ENCODE measurements at places on chromosomes 7 and 10. TPM values are rescaled to one million over a fixed set of nuclear protein-coding genes. Genes with fewer than 3 reads are reported as not detected.

DNA sequence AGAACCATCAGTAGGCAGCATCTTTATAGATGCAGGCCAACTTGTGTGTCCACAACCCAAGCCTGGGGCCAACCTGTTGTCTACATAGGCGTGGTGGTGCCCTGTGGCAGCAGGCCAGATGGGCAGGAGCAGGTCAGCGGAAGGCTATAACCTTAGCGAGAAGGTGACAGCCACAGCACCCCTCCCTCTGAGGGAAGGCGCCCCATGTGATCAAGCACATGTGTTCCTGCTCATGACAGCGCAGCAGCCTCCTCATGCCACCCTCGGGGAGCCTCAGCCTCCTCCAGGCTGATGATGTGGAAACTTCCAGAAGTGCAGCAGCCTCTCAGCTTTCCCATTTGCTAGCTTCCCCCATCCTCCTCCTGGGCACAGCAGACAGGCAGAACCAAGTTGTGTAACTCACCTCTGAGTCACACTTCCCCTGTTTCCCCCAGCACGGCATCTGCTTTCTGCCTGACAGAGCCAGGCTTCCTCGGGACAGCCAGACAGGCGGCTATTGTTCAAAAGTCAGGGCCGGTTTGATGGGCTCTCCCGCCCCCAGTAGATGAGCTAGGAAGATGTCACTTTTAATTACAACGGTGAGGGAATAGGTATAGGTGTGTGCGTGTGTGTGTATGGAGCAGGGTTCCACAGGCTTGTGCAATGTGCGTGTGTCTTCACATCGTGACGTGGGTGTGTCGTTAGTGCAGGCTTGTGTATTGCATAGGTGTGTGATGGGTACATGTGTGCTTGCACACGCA is 312.0 kb upstream of the ZMIZ1 start:
- peak; percentile 5 for DNase-seq

DNA sequence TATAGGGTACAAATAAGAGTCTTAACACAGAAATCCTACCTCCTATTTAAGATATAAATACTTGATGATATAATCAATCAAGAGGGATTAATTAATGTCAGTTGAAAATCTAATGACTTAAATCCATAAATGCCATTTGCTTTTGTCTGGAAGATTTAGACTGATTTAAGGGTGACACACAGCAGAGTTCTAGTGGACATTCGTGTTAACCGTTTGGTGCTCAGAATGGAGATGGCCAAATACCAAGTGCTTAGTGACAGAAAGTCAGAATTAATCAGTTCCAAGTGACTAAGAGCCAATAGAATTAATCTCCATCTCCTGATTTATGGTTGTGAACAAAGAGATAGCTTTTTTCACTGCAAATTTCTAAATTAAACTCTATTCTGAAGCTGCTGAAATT is 36.2 kb downstream of the NAMPT start:
- DNase-seq = no peak

GRCh38 chr10:113108948-113109347 is 158.9 kb downstream of the TCF7L2 start:
- DNase-seq = no peak

DNA sequence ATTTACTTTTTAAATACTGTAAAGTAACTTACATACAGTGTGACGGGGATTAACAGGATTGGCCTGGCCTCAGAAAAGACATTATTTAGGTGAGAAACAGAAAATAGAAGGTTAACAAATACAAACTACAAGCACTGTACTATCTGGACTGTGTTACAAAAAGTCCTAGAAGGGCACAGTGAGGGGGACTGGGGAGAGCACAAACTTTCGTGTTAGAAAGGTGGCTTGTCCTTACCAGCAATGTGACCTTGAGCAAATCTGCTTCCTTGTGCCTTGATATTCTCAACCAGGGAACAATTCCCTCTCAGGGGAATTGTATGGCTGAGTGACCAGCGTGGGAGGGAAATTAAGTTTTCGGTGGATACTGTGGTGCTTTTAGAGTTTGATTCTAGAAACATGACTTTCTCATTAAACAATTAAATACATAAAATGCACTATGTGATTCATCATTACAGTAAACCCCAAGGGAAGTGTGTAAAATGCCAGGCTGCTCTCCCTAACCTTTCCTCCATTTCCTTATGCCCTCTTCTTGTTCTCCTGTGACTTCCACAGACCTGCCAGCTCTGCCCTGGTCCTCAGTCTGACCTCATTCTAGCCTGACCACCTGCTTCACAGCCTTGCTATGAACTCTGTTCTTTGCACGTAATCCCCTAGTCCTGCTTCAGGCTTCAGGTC is 57.7 kb downstream of the OSBPL3 start:
- DNase-seq = no peak

DNA sequence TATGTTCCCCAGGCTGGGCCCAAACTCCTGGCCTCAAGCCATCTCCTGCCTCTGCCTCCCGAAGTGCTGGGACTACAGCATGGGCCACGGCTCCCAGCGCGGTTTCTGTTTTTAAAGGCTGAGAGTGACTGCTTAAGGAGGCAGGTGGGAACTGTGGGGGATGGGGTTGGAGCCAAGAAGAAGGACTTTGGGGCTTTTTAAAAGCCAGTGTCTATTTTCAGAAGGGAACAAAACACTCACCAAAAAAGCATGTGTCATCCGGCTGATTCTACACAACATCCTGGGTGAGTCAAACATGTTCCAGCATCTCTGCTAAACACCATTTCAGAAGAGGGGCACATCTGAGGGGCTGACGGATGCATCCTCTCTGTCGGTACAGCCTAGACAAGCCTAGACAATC is 824.5 kb downstream of the TYW1 start:
- DNase-seq = peak; percentile 76

GRCh38 chr7:139595806-139596205 is 72.3 kb downstream of the CLEC2L start:
- no peak for DNase-seq

DNA sequence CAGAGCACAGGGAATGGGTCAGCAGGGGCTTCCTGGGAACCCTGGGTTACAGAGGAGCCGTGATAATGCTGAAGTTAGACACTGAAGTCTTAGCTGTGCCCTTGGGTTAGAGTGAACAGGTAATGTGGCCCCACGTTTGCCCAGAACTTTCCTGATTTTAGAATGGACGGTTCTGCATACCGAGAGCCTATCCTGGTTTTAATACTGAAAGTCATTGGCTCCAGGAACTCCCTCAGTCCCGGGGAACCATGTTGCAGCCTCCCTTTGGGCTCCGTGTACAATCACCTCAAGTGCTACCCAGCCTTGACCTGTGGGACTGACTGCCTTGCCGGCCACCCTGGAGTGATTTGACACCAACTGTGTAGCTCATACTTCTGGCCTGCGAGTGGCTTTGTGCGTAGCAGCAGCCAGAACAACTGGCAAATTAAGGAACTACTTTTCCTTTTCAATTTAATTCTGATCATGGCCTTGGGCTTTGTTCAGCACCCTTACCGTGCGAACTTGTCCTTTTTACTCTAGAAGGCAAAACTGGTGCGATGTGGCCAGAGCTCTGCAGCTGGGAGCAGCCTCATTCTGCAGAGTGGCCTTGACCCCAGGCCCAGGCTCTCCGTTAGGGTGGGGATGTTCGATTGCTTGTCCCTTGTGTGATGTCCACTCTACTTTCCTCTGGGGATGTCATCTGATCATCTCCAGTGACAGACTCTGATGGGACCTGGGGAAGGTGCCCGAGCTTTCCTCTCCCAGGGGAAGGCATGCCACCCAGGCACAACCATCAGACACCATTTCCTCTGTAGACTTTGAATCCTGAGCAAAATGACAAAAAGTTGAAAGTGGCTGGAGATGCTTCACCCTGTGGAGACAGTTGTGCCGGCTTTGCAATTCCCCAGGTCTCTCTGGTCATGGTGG is 265.9 kb downstream of the GLRX3 start:
- no peak for DNase-seq

- DNase-seq = no peak
Observed at GRCh38 chr7:104855861-104856260, 158.1 kb upstream of the KMT2E start.

- DNase-seq = no peak
Observed at GRCh38 chr10:44353128-44353390, 31.8 kb downstream of the CXCL12 start.

DNA sequence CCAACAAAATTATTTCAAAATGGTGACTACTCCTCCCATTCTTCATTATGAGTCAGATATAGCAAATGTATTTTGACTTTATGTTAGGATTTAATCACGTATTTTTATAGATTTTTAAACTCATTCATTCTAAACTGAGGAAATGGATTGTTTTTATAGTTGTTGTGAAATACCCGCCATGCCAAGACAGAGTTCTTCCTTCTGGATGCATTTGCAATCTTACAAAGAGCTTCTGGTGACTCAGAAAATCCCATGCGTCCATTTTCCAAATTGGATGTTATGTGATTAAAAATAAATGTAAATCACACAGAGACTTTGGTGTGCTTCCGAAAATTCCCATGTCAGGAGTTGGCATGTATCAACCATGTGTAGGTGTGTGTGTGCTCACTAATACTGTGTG is 179.3 kb downstream of the TRIL start:
- no peak for DNase-seq

- DNase-seq = no peak
Observed at GRCh38 chr10:102017295-102017694, 38.7 kb downstream of the ARMH3 start.

DNA sequence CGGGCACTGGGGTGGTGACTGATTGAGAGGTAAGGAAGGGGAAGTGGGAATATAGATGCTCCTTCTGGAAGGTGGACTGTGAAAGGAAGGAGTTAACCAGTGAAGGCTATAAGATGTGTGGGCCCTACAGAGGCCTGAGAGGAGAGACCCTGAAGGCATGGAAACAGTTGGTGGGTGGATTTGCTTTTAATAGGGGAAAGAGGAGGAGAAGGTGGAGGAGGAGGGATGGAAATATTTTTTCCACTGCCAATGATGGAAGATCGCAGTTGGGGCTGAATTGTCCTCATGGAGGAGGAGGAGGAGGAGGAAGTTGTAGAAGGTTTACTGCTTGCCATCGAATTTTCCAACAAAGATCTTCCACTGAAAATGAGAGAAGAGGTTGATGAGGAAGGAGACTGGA is 80.3 kb downstream of the KIAA1217 start:
- DNase-seq = no peak

DNA sequence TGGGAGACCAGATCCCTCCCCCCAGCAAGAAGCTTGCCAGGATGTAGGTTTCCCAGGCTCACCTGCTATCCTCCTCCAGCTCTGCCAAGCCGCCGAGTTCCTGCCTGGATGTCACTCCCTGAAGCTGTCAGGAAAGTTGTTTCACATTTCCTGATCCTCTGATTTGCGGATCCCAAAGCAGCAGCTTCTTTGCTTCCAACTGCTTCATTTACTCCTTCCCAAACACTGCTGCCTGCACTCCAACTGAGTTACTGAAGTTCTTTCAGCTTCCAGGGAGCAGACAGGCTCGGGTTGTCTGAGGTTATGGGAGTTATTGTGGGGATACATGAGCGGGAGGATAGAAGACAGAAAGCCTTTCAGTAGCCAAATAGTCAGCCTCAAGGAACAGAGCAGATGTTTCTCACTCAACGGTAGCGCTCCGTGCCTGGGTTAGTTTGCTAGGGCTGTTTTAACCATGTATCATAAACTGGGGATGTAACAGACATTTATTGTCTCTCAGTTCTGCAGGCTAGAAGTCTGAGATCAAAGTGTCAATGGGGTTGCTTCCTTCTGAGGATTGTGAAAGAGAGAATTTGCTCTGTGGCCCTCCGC is 516.0 kb downstream of the REEP3 start:
- DNase-seq = peak; percentile 83

DNA sequence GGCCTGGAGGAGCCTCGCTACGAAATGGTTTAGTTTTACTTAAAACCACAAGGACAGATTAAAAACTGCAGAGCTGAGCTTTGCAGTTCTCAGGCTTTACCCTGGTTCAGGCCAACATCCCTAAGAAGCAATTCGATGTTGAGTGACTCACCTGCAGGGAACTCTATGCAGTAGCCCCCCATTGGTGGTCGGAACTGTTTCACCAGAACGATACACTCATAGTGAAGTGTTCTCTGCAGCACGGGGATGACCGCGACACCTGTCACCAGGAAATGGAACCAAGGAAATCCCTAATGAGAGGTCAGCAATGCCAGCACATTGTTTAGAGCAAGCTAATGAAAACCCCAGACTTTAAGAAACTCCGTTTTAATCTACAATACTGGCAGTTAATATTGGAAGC is 18.0 kb downstream of the NUDT5 start:
- DNase-seq = no peak

GRCh38 chr10:4846775-4847174 is 20.8 kb downstream of the AKR1E2 start:
- DNase-seq = no peak

- no peak for DNase-seq
Observed at GRCh38 chr10:19958787-19959186, 142.6 kb downstream of the PLXDC2 start.

GRCh38 chr10:10141782-10142382 is 875.8 kb upstream of the CELF2 start:
- DNase-seq = no peak

DNA sequence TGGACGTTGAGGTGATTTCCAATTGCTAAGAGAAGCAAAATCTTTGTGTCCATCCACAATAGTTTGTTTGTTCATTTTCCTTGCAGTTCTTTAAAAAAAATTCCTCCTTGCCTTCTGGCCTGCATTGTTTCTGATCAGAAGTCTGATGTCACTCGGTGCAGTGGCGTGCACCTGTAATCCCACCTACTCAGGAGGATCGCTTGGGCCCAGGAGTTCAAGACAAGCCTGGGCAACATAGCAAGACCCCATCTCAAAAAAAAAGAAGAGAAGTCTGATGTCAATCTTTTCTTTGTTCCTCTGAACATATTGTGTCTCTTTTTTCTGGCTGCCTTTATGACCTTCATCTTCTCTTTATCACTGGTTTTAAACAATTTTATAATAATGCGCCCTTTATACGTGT is 13.5 kb upstream of the OCM start:
- DNase-seq = no peak

LIPK gene
- not detected for total RNA-seq

TLX1 gene
- total RNA-seq = 0.14 TPM

GCK gene
- not detected for total RNA-seq

CNTNAP2 gene
- total RNA-seq = not detected

FAM25C gene
- not detected for total RNA-seq

VSTM4 gene
- not detected for total RNA-seq

SYT15B gene
- not detected for total RNA-seq

PYROXD2 gene
- not detected for total RNA-seq

LIPN gene
- not detected for total RNA-seq
